ENCODE measurements at places on chromosomes 4 and X.

GRCh38 chrX:23276475-23276874 lies 58.2 kb upstream of the PTCHD1 start:
- no peak for DNase-seq

DNA sequence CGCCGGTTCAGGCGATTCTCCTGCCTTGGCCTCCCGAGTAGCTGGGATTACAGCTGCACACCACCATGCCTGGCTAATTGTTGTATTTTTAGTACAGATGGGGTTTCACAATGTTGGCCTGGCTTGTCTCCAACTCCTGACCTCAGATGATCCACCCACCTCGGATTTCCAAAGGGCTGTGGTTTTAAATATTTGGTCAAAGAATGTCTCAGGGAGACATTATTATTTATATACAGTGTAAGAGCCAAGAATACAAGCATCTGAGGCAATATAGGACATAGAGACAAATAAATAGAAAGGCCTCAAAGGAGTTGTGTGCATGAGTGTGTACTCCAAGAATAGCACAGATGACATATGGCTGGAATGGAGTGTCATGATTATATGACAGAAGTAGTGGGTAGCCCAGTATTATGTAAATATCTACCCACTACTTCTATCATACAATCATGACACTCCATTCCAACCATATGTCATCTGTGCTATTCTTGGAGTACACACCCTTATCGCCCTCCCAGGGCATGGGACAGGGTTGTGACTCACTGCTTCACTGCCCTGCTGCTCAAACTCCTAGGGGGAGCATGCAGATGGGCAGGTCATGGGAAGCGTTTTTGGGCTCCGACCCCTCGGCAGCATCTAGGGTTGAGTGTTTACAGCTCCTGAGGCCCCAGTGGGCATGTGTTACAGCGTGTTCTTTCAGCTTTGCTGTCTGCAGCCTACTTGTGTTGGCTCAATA lies 1649.8 kb upstream of the PCDH10 start:
- peak; percentile 92 for DNase-seq

DNA sequence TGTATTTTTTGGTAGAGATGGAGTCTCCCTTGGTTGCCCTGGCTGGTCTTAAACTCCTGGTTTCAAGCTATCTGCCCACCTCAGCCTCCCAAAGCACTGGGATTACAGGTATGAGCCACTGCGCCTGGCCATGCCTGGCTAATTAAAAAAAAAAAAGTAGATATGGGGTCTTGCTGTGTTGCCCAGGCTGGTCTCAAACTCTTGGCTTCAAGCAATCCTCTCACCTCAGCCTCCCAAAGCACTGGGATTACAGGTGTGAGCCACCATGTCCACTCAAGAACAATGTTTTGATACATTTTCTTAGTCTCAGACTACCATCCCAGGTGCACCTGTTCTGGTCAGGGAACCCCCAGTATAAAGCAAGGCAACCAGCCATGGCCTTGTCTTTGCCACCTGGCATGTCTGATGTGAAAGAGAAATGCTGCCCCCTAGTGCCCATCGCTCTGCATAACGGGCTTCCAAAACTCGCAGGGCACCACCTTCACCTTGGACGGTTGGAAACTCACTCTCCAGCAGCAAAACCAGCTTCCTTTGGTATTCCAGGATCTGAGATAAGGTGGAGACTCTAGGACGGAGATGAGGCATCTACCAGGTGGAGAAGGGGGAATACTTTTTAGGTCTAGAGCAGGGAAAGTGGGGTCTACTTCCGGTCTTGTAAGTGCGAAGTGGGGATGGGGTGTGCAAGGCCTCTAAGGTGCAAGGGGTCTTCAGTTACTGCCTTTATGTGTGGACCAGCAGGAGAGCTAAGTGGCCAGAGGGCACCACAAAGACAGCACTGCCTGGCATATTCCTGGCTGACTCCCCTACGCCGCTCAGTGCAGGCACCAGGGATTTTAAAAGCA lies 47.7 kb upstream of the AFAP1 start:
- no peak for DNase-seq

DNA sequence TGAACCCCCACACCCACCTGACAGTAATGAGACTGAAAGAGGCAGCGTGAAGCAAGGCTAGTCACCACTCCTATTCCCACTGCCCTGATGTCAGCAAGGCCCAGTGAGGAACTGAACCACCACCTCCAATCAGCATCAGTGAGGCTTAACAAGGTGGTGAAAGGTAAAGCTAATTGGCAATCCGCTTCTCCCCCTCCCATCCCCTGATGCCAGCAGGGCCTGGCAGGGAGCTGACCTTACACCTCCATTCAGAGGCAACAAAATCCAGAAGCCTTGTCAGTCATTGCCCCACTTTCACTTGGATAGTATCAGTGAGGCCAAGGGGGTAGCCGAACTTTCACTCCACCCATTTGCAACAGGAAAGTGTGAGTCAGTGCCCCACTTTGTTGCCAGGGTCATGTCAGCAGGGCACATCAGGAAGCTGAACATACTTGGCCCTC lies 60.8 kb downstream of the AWAT2 start:
- no peak for DNase-seq

GRCh38 chrX:72159769-72160168 lies 21.8 kb upstream of the PIN4 start:
- no peak for DNase-seq

DNA sequence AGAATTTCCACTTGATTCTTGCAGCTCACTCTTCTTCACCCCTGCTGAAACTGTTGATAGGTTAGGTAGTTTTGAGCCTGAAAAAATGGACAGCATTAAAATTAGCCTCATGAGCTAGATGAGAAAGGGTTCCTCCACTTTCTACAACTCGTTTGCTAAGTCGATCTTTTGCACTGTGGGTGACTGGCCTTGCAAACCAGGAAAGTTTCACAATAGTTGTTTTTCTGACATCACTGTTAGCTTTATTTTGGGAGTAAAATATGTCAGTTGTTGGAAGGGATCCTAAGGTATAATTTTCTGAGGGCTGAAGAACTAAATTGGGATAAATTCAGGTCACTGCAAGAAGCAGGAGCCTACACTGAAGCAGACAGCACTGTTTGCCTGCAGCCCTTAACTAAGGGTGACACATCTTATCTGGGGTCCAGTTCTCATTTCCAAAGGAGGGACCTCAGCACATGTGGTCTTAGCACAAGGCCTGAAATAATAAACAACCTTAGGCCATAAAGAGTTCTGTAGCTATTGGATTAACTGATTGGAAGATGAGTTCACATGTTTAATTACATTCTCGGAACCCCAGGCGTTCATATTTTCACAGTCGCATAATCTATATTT lies 29.1 kb downstream of the ANAPC4 start:
- DNase-seq = no peak

DNA sequence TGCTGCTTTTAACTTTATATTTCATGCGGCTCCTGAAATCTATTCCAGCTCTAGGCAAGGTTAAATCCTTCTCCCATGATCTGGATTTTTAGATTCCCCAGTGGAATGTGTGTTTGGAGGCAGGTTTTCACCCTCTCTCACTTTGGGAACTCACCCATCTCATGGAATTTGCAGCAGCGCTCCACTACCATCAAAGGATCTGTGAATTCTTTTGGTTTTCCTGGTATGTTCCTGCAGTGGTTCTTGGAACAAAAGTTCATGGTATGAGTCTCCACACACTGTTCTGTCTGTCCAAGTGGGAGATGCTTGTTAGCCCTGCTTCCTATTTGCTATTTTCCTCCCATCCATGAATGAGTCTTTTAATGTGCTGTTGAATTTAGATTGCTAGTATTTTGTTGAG lies 14.0 kb downstream of the APOOL start:
- DNase-seq = no peak

DNA sequence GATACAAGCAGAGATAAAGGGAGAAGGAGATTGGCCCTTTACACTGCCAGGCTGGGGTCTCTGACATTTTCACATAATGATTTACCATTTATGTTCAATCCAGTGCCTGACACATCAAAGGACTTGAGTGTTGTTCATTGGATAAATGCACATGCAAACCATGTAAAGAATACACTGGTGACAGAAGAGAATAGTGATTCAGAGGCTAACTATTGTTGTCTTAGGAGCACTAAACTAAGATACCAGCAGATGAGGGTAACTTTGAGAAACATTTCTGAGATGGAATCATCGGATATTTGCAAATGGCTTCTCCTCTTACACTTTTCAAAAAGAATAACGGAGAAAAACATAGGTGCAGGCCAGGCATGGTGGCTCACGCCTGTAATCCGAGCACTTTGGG lies 67.3 kb upstream of the HHIP start:
- no peak for DNase-seq

DNA sequence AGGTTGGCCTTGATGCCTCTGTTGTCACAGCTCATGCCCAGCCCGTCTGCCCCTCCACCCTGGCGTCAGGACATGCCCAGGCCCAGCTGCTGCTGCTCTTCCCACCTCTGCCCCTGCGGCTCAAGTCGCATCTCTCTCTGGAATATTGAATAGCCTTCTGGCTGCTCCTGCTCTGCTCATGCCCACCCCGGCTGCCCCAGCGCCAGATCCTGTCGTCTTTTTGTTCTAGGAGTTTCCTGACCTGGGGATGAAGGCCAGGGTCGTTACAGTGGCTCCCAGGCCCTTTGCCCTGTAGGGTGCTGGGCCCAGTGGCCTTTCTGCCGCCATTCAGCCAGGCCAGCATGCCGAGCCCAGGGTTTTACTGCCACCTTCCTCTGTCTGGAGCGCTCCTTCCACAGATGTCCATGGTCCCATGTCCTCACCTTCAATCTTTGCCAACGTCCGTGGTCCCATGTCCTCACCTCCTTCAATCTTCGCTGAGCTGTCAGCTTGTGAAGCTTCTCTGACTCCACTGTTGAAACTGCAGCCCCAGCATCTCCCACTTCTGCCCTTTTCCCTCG lies 9.7 kb downstream of the MAEA start:
- DNase-seq = no peak

DNA sequence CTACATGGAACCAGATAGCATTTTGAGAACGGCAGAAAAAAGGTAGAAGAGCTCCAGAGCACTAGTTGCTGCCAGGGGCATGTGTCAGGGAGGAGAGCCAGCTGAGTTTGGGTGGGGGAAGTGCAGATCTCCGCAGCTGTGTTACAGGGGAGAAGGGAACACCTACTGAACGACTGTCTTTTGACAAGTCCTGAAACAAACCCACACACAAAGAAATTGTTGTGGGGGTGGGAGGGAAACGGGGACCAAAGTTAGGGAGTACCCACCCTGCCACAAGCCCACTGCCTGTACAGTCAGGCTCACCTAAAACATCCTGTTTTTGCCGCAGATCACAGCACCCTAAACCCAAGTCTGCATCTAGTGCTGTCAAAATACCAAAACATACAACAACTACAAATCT lies 55.5 kb downstream of the LEF1 start:
- DNase-seq = no peak

- DNase-seq = no peak
Measured at GRCh38 chr4:30863021-30863420, 142.9 kb downstream of the PCDH7 start.

GRCh38 chr4:121233982-121234381 lies 69.9 kb upstream of the TNIP3 start:
- no peak for DNase-seq

GRCh38 chr4:76147454-76148141 lies 599 bp downstream of the NUP54 start:
- peak; percentile 67 for DNase-seq

DNA sequence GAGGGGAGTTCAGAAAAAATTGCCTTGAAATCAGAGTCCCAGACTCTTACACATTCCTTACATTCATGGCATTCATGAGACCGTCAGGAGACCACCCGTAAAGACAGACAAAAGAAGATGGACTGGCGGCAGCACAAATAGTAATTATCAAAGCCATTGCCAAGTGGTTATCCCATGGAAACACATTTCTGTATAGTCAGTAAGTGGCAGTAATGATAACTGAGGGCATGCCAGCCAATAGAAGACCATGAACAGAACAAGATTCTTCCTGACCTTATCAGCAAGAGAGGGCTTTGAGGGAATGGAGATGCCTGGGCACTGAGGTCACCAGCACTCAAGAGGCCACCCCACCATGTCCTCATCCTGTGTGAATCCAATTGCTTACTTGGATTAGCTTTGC lies 121.7 kb upstream of the HCCS start:
- DNase-seq = no peak

DNA sequence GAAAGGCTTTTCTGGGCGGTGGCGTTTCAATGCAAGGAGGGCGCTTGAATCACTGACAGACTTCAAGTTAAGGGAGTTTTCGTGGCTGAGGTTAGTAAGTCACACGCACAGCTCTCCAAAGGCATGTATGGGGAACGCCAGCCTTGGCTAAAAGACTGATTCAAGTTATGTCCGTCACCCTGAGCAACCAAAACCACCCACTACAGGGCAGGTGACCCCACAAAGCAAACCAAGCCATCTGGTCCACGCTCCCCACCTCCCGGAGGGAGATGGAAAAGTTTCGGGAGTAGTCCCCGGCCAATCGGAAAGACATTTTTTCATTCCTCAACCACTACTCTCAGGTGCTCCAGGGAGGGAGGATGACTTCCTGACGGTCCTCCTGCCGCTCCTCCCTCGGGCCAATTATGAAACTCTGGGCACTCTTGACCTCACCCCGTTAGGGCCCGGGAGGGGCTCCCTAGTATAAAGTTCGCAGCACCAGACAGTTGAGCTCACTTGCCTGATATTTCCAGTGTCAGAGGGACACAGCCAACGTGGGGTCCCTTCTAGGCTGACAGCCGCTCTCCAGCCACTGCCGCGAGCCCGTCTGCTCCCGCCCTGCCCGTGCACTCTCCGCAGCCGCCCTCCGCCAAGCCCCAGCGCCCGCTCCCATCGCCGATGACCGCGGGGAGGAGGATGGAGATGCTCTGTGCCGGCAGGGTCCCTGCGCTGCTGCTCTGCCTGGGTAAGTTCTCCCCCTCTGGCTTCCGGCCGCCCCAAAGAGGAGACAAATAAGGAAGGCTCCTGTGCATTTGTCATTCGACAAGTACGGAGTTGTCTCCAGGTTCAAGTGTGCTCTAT lies at the start of gene EREG:
EREG (plus strand) TSS at position 494 of the 840 bp plus-strand sequence; CDS start at position 658, 164 bp downstream.
- DNase-seq = no peak

GRCh38 chr4:46124773-46125413 lies 1.0 kb upstream of the GABRG1 start:
- DNase-seq = no peak

GRCh38 chrX:101385795-101386541 lies at the start of gene BTK:
BTK (minus strand) TSS chrX:101386191; CDS start chrX:101375284, 10,907 bp downstream.
- DNase-seq = no peak

DNA sequence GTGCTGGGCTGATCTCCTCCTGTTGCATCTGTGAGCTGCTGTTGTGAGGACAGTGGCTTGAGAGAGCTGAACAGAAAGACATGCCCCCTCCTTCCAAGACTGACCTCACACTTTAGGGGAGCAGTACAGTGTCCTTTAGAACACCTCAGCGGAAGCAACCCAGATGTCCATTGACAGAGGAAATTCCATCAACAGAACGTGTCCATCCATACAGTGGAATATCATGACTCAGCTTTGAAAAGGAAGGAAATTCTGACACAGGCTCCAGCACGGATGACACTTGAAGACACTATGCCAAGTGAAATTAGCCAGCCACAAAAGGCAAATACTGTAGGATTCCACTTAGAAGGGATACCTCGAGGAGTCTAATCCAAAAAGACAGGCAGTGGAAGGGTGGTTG lies 103.5 kb downstream of the GPR143 start:
- no peak for DNase-seq

- no peak for DNase-seq
Measured at GRCh38 chrX:7131621-7132020, 15.9 kb upstream of the STS start.

GRCh38 chrX:142601792-142602191 lies 396.7 kb upstream of the MAGEC2 start:
- DNase-seq = no peak

- DNase-seq = no peak
Measured at GRCh38 chrX:48569958-48570357, 4.3 kb upstream of the RBM3 start.
